Sigmoid colon (tissue), 7 donors: ENCODE measurements at places on chromosomes 12 and 14. TPM values are rescaled to one million over a fixed set of nuclear protein-coding genes. Genes with fewer than 3 reads are reported as not detected.

The MFAP5 gene
- total RNA-seq, result 313 TPM

The BEGAIN gene
- total RNA-seq, result 0.36 TPM

The TRPV4 gene
- total RNA-seq, result not detected

The MANSC1 gene
- total RNA-seq, result 12.8 TPM

The LRR1 gene
- total RNA-seq, result 7.1 TPM

The FAM181A gene
- total RNA-seq, result not detected

The TNS2 gene
- total RNA-seq, result 109 TPM

The SYNE3 gene
- total RNA-seq, result 8.9 TPM

The ENDOU gene
- 0.49 TPM for total RNA-seq

DNA sequence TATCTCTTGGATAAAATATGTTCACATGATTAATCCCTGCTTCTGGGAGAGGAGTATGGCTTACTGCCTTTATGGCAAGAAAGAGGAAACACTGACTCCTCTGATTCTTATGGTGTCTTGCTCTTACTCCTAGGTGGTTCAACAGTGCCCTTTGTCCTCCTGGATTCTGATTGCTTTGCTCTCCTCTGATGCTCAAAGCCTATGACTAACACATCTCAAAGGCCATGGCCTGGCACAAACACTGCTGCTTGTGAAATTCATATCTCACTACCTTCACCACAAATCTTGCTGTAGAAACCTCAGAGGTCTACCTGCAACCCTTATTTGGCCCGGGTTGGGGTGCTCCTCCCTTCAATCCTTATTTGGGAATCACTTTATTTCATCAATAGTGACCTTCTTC lies 217.2 kb downstream of the C12orf50 start:
- no peak for DNase-seq
- no peak overlapping the region for H3K4me3 ChIP-seq
- no peaks in the 10 kb centered on the region for H3K36me3 ChIP-seq
- H3K27ac ChIP-seq, result no peak overlapping the region

DNA sequence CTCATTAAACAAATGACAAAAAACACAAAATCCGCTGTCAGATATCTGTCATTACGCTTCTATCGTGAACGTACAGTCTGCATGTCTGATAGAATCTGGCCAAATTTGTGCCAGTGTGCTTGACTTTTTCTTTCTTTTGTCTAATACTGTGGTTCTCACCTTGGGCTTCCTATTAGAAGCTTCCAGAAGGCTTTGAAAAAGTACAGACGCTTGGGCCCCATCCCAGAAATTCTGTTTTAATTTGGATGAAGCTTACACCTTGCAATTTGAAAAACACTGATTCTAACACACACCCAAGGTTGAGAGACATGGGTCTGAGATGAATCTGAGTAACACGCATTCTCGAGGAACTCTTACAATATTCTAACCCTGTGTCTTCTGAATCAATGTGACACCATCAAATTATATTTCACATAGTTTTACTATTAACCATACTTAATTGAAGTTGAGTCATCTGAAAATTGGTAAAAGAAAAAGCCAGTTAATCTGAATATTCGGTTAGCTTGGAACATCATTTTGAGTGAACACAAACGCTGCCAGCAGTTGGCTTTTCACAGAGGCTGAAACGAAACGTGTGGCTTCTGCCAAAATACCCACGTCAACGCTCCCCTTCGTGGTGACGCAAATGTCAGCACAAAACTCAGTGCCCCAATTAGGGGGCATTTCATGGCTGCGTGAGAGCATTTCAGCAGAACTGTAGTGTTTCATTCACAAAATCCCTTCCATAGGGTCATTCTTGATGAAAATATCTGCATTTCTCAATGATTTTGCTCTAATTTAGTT lies 420.5 kb downstream of the TMEM132D start:
- DNase-seq, result no peak
- H3K4me1 ChIP-seq, result no peaks in the 10 kb centered on the region
- no peaks in the 10 kb centered on the region for H3K27me3 ChIP-seq

GRCh38 chr14:81400852-81401251 lies 728 bp upstream of the STON2 start:
- no peaks in the 10 kb centered on the region for H3K27me3 ChIP-seq
- peak; percentile 88 for DNase-seq
- H3K4me3 ChIP-seq, result no peak overlapping the region
- H3K36me3 ChIP-seq, result no peaks in the 10 kb centered on the region
- no peaks in the 10 kb centered on the region for H3K4me1 ChIP-seq

GRCh38 chr14:94139421-94139820 lies 10.0 kb upstream of the IFI27L2 start:
- no peak overlapping the region for H3K4me3 ChIP-seq
- DNase-seq, result no peak
- no peaks in the 10 kb centered on the region for H3K36me3 ChIP-seq
- H3K4me1 ChIP-seq, result peaks cover 4% of the 10 kb centered on the region

- peak overlapping the region; percentile 100 for H3K27ac ChIP-seq
- no peak overlapping the region for H3K4me3 ChIP-seq
- H3K4me1 ChIP-seq, result no peaks in the 10 kb centered on the region
- DNase-seq, result no peak
- no peaks in the 10 kb centered on the region for H3K36me3 ChIP-seq
These were observed 2.1 kb upstream of the TMEM263 start for GRCh38 chr12:106953352-106954250.

DNA sequence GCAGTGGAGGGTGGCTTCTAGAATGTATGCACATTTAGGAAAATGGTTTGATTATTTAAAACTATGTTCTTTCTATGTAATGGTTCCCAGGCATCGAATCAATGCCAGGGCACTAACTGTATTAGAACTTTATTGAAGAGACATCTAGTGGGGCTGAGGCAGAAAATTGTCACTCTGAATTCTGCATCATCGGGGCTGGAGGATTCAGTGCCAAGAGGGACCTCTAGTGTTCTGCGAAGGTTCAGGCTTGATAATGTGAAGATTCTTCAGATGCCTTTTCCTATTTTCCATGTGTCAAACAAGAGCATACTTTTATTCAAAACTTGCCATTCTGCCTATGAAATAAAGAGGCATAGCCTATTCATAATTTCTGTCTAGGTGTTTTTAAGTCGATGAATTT lies 146.3 kb downstream of the CAND1 start:
- H3K36me3 ChIP-seq, result no peaks in the 10 kb centered on the region
- no peaks in the 10 kb centered on the region for H3K27me3 ChIP-seq
- no peaks in the 10 kb centered on the region for H3K4me1 ChIP-seq
- H3K27ac ChIP-seq, result no peak overlapping the region

DNA sequence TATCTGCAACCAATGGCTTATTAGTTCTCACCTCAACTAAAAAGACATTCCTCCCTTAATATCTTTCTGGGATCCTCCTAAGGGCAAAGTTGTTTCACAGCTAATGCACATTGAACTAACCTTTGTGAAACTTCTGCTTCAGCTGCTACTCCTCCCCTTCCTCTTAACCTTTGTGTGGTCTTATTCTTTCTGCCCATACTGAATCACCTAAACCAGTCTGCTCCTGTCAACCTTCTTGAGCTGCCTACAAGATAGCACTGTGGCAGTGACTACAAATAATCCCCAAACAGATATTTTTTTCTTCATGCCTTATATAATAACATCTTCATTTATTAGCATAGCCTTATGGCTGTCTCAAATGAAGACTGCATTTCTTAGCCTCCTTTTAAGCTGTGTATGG lies 1077.4 kb upstream of the ATXN7L3B start:
- H3K4me3 ChIP-seq, result no peak overlapping the region
- no peak overlapping the region for H3K27ac ChIP-seq
- H3K4me1 ChIP-seq, result no peaks in the 10 kb centered on the region
- no peaks in the 10 kb centered on the region for H3K27me3 ChIP-seq
- no peaks in the 10 kb centered on the region for H3K36me3 ChIP-seq
- no peak for DNase-seq

DNA sequence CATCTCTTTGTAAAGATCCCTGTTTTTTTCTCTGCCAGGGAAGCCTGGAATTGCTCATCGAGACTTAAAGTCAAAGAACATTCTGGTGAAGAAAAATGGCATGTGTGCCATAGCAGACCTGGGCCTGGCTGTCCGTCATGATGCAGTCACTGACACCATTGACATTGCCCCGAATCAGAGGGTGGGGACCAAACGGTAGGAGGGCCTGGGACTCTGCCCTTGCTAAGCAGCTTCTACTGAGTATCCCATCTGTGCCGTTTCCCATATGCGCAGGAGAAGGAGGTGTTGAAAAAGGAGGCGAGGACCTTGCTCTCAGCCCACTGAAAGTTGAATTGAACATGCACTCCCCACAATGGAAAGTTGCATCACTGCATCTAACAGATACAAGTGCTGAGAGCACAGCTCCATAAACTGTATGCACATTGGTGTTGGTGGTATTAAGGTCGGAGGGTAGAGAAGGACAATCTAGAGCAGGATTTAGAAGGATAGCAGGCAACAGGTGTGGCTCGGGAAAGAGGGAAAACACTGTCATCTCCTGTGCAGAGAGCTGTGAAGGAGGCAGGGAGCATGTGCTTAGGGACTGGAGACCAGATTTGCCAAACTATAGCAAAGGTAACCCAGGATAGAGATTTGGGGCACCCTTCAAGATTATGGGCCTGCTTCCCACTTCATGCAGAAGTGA lies 21.5 kb upstream of the TAMALIN start:
- no peak overlapping the region for H3K4me3 ChIP-seq
- H3K4me1 ChIP-seq, result no peaks in the 10 kb centered on the region
- no peaks in the 10 kb centered on the region for H3K27me3 ChIP-seq
- no peak overlapping the region for H3K27ac ChIP-seq
- DNase-seq, result no peak

- no peak for DNase-seq
- no peaks in the 10 kb centered on the region for H3K36me3 ChIP-seq
- no peaks in the 10 kb centered on the region for H3K4me1 ChIP-seq
- no peak overlapping the region for H3K4me3 ChIP-seq
- no peaks in the 10 kb centered on the region for H3K27me3 ChIP-seq
- H3K27ac ChIP-seq, result no peak overlapping the region
These were observed 498.4 kb downstream of the RMST start for GRCh38 chr12:97960741-97961608.

DNA sequence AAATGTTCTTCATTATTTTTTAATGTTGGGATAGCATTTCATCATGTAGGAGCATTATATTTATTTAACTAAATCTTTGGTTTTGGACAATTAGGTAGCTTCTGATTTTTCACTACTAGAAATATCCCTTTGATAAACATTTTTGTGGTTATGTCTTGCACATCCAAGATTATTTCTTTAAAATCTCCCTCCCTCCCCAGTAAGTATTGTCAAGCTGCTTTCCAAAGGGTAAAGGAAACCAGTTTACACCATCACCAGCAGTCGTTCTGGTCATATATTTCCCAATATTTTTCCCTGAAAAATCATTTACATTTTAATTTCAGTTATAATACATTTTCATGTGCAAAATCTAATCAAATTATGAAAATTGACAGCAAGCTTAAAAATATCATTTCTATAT lies 11.1 kb downstream of the CD69 start:
- H3K4me3 ChIP-seq, result no peak overlapping the region
- H3K36me3 ChIP-seq, result no peaks in the 10 kb centered on the region
- no peaks in the 10 kb centered on the region for H3K27me3 ChIP-seq
- H3K4me1 ChIP-seq, result no peaks in the 10 kb centered on the region
- no peak for DNase-seq

DNA sequence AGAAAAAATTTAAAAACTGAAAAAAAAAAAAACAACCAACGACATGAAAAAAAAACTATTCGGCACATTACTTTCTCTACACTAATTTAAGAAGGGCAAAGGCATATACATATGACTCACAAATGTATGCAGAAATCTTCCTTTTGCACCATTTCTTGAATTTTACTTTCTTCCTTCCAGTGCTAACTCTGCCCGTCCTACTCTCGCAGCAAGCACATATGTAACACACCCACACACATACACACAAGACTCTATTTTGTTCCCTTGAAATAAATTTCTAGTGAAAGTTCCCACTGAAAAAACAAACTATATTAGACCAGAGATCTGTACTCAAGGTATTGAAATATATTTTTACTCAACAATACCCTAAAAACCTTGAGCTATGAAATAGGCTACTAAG lies 14.6 kb downstream of the BTG1 start:
- H3K4me1 ChIP-seq, result peaks cover 34% of the 10 kb centered on the region
- H3K27ac ChIP-seq, result no peak overlapping the region
- no peak overlapping the region for H3K4me3 ChIP-seq
- no peaks in the 10 kb centered on the region for H3K36me3 ChIP-seq
- no peaks in the 10 kb centered on the region for H3K27me3 ChIP-seq
- no peak for DNase-seq

DNA sequence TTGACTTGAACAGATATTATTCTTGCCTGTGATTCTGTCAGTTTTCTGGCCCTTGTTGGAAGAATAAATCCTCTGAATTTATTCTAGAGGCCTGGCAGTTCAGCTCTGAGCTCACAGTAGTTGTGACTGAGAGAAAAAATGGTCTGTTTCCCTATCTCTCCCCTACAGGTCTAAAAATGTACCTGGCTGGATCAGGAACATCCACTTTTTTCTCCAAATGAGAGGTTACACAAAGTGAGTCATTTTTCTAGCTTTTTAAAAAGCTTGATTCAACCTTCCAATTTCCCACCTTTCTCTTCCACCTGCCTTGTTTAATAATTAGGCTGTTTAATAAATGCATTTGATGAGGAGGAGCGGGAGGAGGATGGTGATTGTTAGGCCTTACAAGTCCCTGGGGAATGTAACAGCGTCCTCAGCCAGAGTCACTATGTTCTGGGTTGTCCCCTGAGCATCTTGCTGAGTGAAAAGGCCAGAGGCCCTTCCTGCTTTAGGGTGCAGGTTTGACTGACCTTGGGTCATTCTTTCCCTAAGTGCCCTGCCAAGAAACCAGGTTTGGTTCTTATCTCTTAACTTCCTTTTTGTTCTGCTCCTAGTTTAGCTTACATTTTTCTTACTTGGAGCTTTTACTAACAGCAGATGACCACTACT lies 91.7 kb upstream of the FUT8 start:
- no peaks in the 10 kb centered on the region for H3K27me3 ChIP-seq
- H3K36me3 ChIP-seq, result no peaks in the 10 kb centered on the region
- H3K4me3 ChIP-seq, result no peak overlapping the region
- no peaks in the 10 kb centered on the region for H3K4me1 ChIP-seq
- no peak overlapping the region for H3K27ac ChIP-seq

- DNase-seq, result no peak
- H3K4me1 ChIP-seq, result peaks cover 9% of the 10 kb centered on the region
- peak overlapping the region; percentile 41 for H3K4me3 ChIP-seq
These were observed 72.4 kb downstream of the IQSEC3 start for GRCh38 chr12:138898-139534.

- no peaks in the 10 kb centered on the region for H3K36me3 ChIP-seq
- DNase-seq, result peak; percentile 47
- no peaks in the 10 kb centered on the region for H3K4me1 ChIP-seq
These were observed 34.7 kb downstream of the RTL1 start for GRCh38 chr14:100868621-100869370.

DNA sequence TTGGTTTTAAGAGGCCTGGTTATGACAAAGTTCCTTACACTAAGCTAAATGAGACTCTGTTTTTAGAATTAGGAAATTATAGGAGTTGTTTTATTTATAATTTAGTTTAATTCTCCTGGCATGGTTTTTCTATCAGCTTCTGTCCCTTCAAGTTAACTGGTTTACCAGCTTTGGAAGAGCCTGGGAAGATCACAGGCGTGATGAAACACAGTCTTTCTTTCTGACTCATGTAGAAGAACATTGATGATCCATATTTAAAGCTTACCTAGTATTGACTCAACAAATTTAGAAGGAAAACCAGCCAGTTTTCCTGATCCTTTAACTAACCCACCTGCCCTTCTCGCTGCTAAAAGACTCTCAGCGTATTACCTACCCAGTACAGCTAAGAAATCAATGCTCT lies 155.2 kb downstream of the TGFB3 start:
- peaks cover 57% of the 10 kb centered on the region for H3K4me1 ChIP-seq
- H3K27me3 ChIP-seq, result no peaks in the 10 kb centered on the region
- DNase-seq, result no peak
- H3K36me3 ChIP-seq, result no peaks in the 10 kb centered on the region
- peak overlapping the region; percentile 79 for H3K27ac ChIP-seq
- no peak overlapping the region for H3K4me3 ChIP-seq

- no peak overlapping the region for H3K4me3 ChIP-seq
- no peaks in the 10 kb centered on the region for H3K36me3 ChIP-seq
- H3K4me1 ChIP-seq, result no peaks in the 10 kb centered on the region
These were observed 208.7 kb downstream of the EGLN3 start for GRCh38 chr14:33742166-33742565.
